Fibroblast of skin of abdomen (primary cell): ENCODE measurements at places on chromosomes 6 and 20.
A peak's percentile ranks its signal among the peaks of the same experiment; 100 is the strongest.

- DNase-seq, result peak; percentile 87
Measured at GRCh38 chr6:53496797-53497375, 48.0 kb downstream of the GCLC start.

DNA sequence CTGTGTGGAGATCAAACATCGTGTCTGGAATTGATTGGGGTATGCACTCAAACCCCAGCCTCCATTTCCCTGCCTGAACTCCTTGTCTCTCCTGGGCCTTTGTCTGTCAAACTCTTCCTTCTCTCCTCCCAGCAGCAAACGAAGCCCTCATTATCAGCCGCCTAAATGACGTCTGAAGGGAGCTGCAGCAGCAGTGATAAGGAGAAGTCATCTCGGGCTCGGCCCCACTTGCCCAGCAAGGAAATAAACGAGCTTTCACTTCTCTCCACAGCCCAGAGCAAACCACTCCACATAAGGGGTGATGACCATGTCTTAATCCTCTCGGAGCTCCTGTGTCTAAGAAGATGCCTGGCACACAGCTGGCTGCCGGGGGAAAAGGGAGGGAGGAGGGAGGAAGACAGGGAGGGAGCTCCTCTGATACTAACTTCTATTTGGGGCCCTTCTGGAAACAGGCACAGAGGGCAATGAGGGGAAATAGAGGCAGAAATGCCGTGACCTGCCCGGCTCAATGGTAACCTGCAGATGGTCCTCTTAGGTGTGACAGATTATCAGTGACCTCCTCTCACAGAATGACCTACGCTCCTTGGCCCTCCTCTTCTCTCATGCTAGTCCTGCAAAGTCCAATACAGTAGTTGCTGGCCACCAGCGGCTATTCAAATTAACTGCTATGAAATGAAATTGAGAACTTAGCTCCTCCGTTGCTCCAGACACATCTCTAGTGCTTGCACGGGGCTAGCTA, 100.4 kb downstream of the PXDC1 start:
- no peak for DNase-seq

GRCh38 chr6:43180985-43181384, 1.0 kb upstream of the CUL9 start:
- peak; percentile 23 for DNase-seq

- DNase-seq, result no peak
Measured at GRCh38 chr20:3922223-3922982, 33.2 kb downstream of the PANK2 start.

GRCh38 chr6:169174516-169175359, 78.9 kb downstream of the THBS2 start:
- no peak for DNase-seq
